ENCODE measurements at places on chromosomes 6 and 20.

DNA sequence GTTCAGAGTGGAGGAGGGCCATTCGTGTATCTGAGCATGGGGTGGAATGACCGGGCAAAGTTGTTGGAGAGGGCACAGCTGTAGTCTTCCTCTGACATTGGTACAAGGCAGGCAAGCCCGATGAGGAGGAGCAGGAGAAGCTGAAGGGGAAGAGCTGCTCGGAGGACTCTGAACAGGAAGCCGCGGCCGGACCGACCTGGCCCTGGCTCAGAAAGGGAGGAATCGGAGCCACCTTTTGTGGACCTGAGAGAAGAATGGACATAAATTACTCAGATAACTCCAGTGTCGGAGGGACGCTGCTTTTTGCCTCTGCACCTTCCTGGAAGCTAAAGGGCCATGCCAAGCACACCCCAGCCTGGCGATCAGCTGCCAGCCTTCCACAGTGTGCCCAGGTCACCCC, 315.0 kb downstream of the ESR1 start:
- no peak for DNase-seq

GRCh38 chr20:38557174-38557573, 23.8 kb upstream of the ADIG start:
- no peak for DNase-seq

DNA sequence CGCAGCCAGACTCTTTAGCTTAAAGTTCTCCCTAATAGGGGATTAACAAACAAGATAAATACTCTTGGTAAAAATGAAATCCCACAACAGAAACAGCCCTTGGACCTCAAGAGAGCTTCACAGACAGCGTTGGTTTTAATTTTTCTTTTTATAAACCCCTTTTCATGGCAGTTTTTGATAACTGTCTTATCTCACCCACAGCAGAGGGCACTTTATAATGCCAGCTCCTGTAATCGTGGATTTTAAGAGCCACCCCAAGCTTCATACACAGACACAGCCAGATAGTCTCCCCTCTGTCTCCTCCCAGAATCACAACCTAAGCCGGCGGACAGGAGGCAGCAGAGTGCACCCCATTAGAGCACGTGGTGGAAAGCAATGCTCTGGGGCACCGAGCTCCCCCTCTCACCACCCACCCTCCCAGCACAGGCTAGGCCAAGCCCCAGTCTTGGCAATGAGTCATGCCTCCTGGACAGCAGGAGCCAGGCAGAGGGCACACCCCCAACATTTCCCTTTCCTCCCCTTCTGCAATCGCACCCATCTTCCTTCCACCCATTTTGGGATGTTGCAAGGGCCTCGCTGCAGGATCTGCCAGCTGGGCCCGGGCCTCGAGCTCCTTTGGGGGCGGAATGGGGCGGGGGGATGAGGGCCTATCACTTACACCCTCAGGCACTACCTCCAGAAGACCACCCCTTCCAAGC, 2.4 kb downstream of the JAG1 start:
- peak; percentile 86 for DNase-seq

- DNase-seq, result peak; percentile 50
These were observed 2.8 kb downstream of the SOX4 start for GRCh38 chr6:21596145-21596948.

GRCh38 chr6:105499136-105499870, 96.4 kb upstream of the PREP start:
- no peak for DNase-seq

DNA sequence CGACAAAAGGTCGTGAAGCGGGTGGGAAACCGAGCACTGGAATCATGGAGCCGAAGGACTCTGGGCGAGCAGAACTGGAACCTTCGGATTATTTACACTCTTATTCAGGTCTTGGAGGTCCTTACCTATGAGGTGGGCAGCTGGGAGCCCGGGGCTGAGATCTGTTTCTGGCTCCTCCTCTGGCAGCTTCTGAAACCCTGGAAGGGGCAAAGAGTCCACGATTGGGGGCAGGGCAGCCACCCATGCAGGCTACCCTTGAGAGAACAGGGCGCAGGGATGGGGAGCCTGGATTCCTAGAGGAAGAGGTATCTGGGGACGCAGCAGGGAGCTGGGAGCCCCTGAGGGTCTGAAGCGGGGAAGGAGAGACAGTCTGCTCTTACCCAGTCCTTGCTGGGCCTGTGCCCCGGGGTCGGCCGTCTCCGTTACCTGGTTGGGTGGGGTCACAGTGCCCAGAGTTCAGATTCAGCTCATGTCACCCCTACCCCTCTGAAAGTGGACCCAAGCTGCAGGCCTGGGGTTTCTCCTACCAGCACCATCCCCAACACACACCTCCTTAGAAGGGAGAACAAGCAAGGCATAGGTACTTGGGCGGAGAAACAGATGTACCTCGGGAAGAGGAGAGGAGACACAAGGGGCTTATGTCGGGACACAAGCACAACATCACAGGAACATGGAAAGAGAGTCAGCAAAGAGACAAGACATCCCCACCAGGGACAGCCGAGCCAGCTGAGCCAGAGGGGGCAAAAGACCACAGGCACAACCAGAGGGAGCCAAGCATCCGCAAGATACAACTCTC, 592 bp downstream of the LTB start:
- DNase-seq, result no peak

- DNase-seq, result no peak
These were observed 76.5 kb downstream of the ADTRP start for GRCh38 chr6:11702089-11702488.

GRCh38 chr6:116461331-116461931, at the start of gene CALHM6:
TSS of gene CALHM6 (plus strand) at chr6:116461375. CDS start at chr6:116461930, 555 bp downstream.
- no peak for DNase-seq

DNA sequence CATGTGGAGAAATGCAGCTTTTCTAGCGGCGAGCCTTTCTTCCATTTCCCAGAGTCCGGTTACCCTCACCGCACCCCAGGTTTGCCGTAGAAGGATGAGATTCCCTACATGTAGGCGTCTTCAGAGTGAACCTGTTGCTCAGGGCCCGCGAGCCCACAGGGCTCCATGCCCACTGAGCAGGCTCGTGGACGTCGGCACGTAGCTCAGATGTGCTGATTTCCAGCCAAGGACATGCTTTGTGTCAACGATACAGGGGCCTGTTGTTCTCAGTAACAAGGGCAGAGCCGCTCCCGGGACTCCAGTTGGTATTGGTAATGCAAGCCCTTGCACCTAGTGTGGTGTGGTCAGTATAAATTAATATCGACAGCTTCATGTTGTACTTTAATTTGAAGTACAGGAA, 159.6 kb downstream of the MTHFD1L start:
- DNase-seq, result no peak

DNA sequence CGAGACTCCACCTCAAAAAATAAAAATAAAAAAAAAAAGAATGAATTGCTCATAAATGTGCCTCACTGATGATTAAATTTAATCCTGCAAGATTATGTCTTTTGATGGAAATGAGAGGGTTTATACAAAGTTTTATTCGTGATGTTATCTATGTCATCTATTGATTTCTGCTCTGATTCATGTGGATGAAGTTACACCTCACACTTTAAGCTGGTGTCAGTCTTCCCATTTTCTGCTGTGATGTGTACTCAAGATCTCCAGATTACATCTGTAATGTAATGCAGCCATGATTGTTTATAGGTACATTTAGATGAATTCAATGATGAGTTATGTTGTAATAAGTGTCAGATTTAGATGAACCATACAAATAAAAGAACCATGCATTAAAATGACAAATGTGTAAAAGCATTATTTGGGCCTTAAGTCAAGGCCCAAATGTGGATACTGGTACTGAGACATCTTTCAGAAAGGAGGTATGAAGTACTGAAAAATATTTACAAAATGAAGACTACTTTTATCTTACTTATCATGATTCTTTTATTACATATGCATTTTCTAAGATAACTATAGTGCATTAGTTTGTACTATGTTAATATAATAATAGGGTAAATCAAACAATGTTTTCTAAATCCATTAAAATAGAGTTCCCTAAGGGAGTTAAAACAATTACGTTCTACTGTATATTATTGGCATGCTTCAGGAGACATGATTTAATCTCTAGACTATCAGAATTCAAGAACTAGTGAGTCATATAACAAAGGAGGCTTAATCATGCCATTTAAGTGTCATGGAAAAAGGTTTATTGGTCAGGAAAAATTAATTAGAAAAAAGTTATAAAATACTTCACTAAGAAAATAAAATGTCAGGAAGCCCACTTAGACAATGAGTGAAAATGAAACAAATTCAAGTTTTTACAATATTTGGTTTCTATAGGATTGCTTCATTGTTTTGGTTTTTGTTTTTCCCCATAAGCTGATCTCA, 34.5 kb downstream of the HCRTR2 start:
- peak; percentile 8 for DNase-seq

- no peak for DNase-seq
These were observed 22.7 kb upstream of the HLA-DQA1 start for GRCh38 chr6:32614366-32615081.

DNA sequence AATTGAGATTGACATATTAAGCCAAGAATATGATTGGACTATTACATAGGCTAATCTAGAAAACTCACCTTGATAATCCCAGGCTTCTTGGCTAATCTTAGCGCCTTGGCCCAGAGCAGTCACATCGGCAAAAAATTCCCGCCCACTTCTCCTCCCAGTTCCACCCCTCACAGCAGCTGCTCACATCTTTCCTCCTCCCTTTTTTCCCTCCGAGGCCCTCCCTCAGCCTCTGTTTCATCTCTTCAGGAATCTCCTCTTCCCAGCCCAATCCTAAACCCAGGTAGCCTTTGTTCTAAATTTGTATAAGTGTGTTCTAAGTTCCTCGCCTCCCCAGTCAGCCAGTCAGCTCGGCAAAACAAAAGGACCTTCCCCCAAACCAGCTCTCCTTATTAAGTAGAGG, 184.3 kb downstream of the PRKN start:
- DNase-seq, result no peak

- no peak for DNase-seq
These were observed 349.2 kb downstream of the MAFB start for GRCh38 chr20:40339661-40340449.

DNA sequence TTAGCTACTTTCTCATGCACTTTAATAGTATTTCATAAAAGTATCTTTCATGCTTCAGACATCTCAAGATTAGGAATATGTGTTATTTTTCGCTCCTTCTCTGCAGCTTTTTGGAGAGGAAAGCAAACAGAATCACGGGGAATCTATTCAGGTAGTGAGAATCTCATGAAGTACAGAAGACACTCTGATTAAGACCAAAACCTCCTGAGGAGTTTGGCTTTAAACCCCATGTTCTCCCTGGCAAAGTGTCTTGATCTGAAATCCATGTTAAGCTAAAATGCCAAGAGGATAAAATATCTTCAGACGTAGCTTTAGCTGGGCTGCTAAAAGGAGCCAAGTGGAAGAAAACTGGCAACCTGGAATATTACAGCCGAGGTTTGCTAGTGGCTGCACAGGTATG, 149.3 kb downstream of the LRRC1 start:
- no peak for DNase-seq

DNA sequence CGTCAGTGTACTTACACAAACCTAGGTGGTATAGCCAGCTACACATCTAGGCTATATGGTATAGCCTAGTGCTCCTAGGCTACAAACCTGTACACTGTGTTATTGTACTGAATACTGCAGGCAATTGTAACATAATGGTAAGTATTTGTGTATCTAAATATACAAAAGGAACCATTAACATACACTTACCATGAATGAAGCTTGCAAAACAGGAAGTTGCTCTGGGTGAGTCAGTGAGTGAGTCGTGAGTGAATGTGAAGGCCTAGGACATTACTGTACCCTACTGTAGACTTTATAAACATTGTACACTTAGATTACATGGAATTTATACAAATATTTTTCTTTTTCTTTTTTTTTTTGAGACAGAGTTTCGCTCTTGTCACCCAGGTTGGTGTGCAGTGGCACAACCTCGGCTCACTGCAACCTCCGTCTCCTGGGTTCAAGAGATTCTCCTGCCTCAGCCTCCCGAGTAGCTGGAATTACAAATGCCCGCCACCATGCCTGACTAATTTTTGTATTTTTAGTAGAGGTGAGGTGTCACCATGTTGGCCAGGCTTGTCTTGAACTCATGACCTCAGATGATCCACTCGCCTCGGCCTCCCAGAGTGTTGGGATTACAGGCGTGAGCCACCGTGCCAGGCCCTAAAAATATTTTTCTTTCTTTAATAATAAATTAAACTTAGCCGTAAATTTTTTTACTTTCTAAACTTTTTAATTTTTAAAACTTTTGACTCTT, 15.4 kb upstream of the KIAA1755 start:
- DNase-seq, result peak; percentile 83

DNA sequence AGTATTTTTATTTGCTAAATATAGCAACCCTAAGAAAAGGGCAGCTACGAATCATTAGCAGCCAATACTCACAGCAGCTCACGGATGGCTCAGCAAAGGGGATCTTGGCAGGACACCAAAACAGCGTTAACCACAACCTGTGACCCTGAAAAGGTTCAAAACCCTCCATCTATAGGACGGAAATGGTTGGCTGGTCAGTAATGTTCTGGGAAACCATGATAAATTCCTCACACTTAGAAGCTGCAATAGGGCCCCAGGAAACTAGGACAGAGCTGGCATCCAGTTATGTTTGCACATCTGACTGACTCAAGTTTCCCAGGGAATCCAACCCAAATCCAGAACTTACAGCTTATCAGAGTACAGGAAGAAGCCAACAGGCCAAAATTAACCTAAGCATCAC, 30.9 kb upstream of the PTPRT start:
- DNase-seq, result peak; percentile 57

DNA sequence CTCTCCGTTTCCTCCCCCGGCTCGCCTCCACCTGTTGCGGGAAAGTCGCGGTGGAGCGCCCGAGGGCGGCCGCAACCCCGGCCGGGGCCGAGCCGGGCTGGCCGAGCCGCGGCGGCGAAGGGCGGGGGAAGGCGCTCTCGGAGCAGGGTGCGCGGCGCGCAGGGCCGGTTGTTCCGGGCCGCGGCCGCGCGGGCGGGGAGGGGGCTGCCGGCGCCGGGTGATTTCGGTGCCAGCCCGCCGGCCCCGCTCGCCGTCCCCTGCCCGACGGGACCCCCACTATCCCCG, 235 bp downstream of the MAP7 start:
- no peak for DNase-seq

Data from fibroblast of upper back skin (primary cell).